ENCODE measurements at places on chromosomes 2 and 18.
A peak's percentile ranks its signal among the peaks of the same experiment; 100 is the strongest.

DNA sequence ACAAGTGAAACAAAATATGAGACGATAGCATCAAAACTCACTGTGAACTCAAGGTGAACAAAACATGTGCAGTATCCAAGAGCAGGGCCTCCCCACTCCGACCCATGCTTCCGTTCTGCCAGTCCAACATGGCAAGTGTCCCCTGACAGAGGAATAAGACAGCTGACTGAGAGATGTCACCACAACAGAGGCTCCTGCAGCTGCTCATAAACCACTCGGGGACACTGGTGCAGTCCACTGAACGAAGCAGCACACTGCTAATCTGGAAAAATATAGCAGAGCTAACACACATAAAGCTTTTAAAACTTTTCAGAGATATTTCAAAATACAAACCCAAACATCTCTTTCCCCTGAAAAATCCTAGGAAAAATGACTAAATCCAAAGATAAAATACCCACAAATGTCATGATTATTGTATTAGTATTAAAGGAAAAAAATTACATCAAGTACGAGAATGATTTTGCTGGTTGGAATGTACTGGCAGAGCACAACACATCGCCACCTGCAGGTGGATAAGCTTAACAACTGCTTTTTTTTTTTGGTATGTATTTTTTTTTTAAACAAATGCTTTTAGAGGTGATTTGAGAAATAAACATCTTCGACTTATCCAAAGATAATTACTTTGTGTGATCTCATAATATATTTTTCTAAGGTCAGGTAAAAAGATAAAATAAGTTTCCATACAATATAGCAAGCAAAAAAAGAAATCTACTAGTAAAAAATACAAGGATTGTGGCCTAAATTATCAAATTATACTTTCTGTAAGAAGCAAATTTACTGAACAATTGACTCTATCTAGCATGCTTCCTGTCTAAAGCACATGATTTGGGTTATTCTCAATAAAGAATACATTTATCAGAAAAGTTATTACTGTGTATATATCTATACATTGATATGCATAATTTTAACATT, 18.6 kb downstream of the THADA start:
- peak; percentile 37 for DNase-seq

- DNase-seq, result peak; percentile 64
Observed at GRCh38 chr2:42494355-42495233, 812 bp upstream of the KCNG3 start.

DNA sequence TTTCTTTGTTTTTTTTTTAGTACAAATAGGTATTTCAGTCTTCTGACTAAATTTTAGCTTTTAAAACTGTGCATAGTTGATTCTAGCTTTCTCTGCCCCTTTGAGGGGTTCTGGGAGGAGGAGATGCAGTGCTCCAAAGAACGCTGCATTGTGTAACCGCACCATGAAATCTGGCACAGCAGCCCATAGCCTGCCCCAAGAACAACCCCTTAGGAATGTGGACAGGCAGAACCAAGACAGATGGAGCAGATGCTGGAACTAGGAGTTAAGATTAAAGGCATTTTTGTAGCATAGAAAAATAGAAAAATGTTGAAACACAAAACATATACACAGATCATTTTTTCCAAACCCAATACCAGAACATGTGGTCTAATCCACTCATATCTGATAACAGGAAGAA, 187.5 kb downstream of the SCG2 start:
- no peak for DNase-seq

- no peak for DNase-seq
Observed at GRCh38 chr2:66306483-66306882, 128.4 kb upstream of the MEIS1 start.

DNA sequence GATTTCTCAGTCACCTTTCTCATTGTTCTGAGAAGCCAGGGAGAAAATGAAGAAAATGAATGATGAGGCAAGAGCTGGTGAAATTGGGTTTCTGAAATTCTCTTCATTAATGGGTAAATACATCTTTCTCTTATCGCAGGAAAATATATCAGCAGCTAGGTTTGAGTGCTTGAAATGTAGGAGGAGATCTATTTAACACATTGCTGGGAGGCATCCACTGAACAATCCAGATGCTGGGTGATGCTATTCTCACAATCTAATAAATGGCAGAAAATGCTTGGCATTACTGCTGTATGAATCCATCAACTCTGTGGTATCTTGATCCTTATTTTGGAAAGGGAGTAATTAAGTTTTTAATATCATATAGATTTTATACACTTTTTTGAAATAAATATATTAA, 199.6 kb upstream of the LRP1B start:
- no peak for DNase-seq

DNA sequence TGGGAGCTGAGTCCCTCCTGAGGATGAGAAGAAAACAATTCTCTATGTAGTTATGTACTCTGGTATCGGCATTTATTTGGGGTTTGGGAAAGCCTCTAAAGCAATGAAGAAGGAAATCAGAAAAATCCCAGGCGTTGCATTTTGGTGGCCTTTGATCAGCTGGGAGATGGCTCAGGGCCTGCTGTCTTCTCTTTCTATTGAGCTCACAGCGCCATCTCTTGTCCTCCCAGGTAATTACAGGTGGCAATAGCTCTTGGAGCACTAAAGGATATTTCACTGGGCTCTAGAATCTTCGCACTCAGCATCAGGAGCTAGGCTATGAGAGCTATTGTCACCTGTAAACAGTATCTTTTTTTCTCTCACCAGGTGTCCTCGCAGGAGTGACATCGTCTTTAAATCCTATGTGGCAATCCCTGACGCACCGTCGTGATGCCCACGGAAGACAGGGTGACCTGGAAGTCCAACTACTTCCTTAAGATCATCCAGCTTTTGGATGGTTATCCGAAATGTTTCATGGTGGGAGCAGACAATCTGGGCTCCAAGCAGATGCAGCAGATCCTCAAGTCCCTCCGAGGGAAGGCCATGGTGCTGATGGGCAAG, 76.1 kb upstream of the PMAIP1 start:
- peak; percentile 72 for DNase-seq

GRCh38 chr2:104897515-104898184, 43.7 kb downstream of the POU3F3 start:
- DNase-seq, result no peak

DNA sequence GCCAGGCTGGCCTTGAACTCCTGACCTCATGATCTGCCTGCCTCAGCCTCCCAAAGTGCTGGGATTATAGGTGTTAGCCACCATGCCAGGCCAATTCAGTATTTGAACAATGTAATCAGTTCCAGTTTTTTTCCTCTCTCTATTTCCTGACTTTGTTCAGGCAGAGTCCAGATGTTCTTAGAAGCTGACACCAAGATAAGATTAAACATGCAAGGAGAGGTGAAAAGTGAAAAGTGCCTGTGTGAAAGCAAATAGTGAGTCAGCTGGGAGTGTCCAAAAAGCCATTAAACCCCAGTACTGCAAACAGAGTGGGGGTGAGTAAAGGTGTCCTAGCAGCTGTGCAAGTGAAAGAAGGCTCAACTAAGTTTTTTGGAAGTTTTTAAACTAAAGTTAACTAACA, 231.5 kb downstream of the PTH2R start:
- no peak for DNase-seq

DNA sequence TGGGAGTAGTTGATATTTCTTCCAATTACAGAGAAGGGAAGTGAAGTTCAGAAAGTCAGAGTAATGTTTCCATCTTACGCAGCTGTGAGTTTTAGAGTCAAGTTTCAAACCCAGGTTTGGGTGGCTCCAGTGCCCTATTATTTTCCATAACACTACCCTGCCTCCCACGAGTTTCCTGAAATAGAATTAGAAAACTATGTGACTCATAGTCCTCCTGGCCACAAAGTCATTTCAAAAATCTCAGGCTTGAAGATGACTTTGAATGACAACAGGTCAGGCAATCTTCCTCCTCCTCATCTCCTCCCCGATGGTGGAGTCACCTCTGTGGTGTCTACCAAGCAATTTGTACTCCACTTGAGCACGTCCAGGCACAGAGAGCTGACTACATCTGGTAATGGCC, 212.3 kb upstream of the TRIB2 start:
- no peak for DNase-seq

DNA sequence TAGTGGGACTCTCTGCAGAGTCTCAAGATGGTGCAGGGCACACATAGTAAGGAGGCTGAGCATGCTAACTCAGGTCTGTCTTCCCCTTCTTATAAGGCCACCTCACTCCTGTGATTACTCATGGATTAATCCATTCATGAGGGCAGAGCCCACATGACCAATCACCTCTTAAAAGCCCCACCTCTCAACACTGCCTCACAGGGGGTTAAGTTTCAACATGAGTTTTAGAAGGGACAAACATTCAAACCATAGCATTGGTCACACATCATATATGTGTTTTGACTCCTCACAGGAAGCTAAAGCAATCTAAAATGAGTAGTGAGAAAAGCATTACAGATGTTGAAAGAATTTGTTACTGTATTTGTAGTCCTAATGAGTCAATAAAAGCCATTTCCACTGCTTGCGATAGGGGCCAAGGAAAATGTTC, 57.5 kb downstream of the DTNA start:
- DNase-seq, result no peak

DNA sequence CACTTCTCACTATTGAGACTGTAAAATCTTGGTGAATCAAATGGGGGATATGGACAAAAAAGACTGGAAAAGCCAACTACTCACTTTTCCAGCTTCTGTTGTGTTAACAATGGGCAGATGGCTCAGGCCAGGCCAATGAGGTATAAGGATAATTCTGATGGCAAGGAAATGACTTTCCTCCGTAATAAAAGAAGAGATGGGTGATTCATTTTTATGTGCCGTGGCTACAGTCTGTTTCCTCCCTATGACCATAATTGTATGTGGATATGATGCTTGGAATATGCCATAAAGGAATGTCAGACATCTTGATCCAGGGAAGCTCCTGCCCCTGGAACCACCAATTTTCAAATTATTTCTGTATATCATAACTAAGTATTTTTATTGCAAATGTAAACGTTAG, 406.8 kb downstream of the CCDC85A start:
- no peak for DNase-seq

DNA sequence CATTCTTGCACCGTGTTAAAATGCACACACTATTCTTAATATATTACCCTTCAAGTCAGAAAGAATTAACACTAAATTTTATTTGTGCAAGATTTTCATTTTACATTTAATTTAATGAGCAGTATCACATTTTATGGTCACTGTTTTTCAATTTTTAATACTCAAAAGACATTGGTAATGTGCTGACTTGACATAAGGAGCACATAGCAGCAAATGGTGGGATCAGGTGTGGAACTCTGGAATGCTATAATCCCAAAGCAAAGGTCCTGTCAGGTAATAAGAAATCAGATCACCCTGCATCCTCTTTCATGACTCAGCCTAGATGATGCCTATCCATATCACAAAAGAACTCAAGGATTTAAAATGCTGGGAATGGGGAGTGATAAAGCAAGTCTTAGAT, 55.6 kb upstream of the SPAG16 start:
- no peak for DNase-seq

DNA sequence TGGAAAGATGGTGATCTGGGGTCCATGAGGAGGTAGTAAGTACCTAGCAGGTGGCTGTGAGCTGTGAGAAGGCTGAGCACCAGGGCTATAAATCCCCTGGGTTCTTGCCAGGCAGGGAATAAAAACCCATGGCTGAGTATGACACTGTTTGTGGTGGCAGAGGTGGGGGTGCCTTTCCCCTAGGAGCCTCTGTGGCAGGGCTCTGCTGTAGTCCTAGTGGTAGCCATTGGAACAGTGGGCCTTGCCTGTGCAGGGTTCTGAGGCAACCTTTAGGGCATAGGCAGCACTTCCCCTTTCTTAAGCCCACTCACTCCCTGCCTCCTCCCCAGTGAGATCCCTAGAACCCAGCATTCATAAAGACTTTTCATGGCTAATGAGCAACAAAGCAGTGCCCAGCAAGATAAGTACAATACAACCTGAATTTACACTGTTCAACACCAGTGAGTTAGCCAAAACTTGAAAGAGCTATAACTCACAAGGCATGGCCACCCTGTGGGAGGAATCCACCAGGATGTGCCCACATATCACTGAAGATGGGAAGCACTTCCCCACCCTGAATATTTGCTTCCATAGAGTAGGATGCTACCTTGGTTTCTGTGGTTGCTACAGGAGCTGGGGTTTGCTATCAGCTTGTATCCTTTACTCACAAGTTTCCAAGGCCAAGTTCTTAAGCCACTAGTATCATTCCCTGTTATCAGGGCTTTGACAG, 100.9 kb upstream of the NEUROD1 start:
- peak; percentile 1 for DNase-seq

DNA sequence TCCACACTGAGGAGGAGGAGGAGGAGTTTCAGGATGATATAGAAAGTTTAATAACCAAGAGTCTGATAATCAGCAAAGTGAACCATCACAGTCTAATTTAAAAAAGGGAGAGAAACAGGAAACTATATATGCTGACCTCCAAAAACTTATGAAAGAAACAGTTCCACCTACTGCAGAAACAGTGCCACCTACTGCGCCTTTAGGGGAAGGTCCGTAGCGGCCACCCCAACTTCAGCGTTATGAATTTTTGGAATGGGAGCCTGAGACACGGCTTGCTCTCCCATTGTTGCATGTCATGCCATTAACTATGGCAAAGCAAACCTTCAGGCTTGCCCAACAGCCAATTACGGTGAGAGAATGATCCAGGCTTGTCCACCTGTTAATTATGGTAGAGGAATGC, 1719.2 kb upstream of the LRRTM1 start:
- DNase-seq, result no peak

DNA sequence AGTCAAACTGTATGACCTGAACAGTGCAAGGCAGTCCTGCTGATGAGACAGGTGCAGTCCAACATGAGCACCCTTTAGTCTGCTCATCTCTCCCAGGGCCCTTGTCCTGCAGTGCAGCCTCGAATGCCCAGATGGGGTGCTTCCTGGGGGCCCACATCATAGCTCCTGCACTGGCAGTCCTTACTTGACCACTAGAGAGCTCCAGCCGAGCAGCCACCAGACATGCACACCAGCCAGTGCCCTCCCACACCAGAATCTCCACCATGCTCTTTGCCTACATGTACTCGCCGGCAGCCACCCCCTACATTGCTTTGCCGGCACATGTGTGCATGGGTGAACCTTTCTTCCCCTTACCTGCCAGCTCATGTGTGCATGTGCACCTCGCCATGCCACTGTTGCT, 188.8 kb upstream of the GULP1 start:
- DNase-seq, result no peak

- DNase-seq, result no peak
Observed at GRCh38 chr18:49631146-49631866, 69.4 kb downstream of the LIPG start.

DNA sequence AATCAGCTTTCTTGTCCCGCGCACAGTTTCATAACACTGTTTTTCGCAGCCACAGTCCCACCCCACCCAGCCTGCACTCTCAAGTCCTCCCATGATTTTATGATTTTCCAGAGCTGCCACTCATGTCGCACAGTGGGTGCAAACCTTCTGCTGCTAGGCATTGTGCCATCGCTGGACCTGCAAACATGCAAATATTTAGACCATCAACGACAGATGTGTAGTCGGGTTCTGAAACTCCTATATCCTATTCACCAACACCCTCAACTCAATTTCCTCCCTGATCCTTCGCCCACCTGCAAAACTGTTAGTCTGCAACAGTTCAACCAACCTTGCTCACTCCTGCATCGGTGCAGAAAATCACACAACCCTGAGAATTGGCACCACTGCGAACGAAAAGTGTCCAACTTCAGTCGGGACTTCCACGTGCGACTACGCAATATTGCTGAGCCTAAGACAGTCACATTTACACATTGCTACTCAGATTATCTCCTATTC, 871 bp upstream of the ALS2 start:
- DNase-seq, result no peak
